ENCODE measurements at places on chromosomes 3 and 15.

- DNase-seq = no peak
Observed at GRCh38 chr3:178749471-178749870, 213.2 kb downstream of the KCNMB2 start.

GRCh38 chr15:50883903-50884302 lies 24.6 kb upstream of the AP4E1 start:
- DNase-seq = no peak

- DNase-seq = no peak
Observed at GRCh38 chr15:40418126-40418525, 12.5 kb downstream of the IVD start.

GRCh38 chr15:47794252-47794914 lies 77.1 kb downstream of the SEMA6D start:
- DNase-seq = no peak

GRCh38 chr3:128278130-128278529 lies 124.8 kb downstream of the EEFSEC start:
- DNase-seq = no peak

GRCh38 chr3:104385421-104385820 lies 981.3 kb upstream of the ALCAM start:
- no peak for DNase-seq

Data from T-helper 9 cell (primary cell).